ENCODE measurements at places on chromosomes 11 and 22.

GRCh38 chr11:104905271-104905670 lies 7.0 kb upstream of the CASP12 start:
- no peak for DNase-seq

- DNase-seq: peak; percentile 81
These were observed 11.3 kb upstream of the MOGAT2 start for GRCh38 chr11:75706260-75706729.

- DNase-seq: no peak
These were observed 18.5 kb downstream of the BLID start for GRCh38 chr11:122097419-122098001.

DNA sequence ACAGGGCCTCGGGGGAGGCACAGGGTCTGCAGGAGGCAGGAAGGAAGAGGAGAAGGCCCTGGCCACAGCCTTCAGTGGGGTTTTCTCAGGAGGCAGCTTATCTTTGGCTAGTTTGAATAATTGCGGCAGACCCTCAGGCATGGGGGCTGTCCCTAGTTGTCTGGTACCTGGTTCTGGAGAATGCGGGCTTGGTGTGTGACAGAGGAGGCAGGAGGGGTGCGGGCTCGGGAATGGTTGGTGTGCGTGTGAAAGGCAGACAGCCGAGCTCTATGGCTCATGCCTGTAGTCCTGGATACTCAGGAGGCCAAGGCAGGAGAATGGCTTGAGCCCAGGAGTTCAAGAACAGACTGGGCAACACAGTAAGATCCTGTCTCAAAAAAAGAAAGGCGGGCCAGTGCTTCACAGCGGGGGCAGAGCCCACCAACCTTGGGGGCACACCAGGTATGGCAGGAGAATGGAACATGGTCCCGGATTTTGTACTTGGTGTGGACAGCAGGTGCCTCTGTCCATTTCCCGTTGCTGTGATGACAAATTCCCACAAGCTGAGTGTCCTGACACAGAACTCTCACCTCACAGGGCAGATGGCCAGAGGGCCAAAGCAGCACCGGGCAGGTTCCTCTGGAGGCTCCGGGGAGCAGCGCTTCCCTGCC lies 640.6 kb downstream of the TBC1D22A start:
- DNase-seq: peak; percentile 21

DNA sequence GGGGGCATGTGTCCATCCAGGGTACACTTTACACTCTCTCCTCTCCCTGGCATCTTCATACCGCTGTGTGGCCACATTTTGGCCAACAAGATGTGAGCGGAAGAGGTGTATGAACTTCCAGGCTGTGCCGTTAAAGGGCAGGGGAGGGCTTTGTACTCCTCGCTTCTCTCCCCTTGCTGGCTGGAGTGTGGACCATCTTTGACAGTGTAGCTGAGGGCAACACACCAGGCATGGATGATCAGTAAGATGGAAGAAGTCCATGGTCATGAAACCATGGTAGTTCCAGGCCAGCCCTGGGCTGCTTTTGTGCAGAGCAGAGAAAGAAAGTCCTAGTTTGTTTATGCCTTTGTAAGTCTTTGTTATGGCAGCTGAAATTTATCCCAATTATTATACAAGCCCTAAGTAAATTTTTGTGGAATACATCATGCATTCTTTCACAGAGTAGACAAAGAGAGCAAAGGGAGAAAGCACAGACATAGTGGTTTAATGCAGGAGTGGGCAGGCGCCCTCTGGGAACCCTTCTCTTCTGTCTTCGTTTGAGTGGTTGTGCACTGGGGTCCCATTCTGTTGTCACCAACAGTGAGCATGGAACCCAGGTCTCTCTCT lies 70.4 kb downstream of the FBXO7 start:
- no peak for DNase-seq

DNA sequence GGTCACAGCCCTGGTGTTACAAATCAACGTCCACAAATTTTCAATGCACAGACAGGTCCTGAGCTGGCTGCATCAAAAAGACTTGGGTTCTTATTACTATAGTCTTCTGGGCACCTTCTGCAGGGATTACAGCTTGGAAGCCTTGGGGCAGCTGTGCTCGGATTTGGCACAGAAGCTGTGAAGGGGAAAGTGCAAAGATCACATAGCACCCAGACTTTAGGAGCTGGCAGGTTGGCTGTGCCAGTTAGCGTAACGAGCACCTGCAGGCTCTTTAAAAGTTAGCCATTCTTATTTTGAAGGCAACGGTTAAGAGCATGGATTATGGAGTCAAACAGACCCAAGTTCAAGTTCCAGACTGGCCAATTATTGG lies 100.4 kb downstream of the ARL14EP start:
- DNase-seq: no peak

DNA sequence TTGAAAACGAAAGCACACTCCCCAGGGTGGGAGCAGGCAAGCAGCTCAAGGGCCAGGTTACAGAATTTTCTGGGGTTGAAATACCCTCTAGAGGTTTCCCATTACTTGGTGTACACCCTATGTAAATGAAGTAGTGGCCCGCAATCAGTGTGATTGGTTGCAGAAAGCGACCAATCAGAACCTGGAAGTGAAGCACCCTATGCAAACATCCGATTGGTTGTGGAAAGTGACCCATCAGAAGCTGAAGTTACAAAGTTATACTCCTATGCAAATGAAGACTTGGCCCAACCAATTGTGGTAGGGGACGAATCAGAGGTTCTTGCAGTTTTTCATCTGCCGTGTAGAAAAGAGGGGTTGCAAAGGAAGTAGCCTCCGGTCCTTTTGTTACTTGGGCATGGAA lies 19.2 kb downstream of the PRR5 start:
- DNase-seq: no peak

- DNase-seq: peak; percentile 65
These were observed 28.2 kb downstream of the DBX1 start for GRCh38 chr11:20131788-20132666.

DNA sequence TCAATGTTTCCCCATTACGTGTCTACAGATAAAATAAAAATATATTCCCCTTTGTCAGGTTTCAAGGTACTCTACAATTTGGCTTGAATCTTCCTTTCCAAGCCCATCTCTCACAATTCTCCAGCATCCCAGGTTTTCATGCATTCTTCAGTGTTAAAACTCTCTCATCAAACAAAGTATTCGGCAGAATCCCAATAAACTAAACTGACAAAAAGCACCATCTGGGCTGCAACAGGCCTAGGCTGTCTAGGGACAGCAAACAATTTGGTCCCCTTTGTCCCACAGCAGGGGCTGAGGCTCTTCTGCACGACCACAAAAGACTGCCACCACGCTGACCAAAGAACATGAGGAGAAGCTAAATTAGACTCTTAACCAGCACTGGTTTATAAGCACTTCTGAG lies 159.4 kb downstream of the CADM1 start:
- no peak for DNase-seq

GRCh38 chr11:27882066-27882697 lies 181.9 kb upstream of the BDNF start:
- DNase-seq: no peak

DNA sequence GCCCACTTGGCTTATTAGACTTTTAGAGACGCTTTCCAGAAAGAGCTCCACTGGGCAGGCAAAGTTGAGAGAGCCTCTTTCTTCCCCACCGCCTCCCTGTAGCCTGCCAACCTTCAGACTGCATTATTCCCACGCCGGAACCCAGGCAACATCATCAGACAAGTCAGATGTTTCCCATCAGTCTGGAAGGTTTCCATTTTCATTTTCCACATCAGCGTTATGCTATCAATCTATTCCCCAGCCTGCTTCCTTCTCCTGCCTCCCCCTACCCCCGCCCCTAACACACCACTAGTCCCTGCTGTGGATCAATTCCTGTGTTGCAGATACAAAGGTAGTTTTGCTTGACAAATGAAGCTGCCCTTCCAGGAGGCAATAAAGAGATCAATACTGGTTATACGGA lies 184.8 kb downstream of the DSCAML1 start:
- DNase-seq: no peak

DNA sequence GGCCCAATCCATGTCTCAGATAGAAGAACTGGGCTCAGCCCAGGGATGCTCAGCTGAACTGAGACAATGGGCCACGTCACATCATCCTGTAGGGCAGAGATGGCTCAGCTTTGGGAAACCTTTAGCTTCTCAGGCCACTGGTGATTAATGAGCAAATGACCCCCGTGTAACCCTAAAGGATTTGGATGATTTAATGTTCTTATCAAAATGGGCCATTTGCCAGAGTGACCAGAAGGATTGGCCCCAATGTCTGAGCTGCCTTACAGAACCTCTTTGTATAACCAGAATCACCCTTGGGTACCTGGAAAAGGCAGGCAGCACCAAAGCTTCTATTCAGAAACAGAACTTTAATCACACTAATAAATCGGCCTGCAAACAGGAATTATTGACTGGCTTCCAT lies 73.7 kb downstream of the ABTB2 start:
- no peak for DNase-seq

DNA sequence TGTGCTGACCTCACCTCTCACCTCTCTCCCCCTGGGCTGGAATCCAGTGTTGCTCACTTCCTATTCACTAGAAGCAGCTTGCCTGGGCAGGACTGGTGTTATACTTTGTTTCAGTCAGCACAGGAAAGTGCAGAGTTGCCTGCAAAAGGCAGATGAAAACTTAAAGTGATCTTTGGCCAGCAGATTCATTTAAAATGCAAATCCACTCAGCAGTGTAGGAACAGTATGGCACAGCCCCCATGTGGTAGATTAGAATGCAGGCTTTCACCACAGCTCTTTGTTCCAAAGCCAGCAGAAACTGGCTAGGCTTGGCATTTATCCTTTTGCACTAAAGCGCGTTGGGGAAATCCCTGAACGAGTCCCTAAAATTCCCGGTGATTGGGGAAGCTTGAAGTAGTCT lies 301.2 kb downstream of the OR4C45 start:
- DNase-seq: no peak

DNA sequence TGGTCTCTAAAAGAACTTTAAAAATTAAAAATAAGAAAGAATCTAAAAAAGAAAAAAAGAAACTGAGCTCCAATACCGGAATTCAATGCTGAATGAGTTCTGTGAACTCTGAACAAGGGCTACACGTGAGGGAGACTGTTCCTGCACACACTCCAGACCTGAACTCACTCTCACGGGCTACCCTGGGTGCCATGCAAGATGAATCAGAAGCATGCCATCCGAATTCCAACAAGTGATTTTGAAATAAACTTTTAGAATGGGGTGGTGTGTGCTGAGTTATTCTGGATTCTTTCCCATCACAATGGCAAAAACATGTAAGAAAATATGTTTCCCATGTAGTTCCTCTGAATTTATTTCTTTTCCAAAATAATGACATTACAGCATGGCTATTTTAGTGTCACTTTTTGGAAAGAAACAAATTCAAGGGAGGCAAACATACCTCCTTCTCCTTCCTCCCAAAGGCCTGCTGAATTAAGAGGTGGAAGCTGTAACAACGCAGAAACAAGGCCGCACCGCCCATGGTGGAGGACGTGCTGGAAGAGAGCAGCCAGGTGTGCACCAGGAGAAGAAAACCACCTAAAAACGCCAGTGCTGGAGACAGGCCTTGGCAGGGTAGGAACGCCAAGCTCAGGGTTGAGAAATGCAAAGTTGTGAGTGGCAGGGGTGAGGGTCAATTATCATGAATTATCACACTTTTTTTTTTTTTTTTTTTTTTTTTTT lies 63.2 kb upstream of the ARFGAP3 start:
- DNase-seq: no peak

GRCh38 chr11:80390505-80390904 lies 949.7 kb upstream of the TENM4 start:
- no peak for DNase-seq

DNA sequence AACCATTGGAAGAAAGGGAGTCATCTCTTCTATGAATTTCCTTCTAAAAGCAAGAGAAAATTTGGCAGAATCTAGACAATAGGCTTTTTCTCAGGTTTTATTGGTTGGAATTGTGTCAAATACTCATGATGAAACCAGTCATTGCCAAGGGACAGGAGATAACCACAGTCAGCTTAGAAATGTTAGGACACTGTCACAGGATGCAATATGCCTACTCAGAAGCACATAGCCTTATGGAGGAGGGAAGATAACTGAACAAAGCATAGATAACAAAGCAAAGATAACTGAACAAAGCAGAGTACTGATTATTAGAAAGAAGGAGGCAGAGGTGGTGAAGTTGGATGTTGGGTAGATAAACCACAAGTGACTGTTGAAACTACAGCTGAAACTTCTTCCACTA lies 303.5 kb upstream of the PDGFD start:
- no peak for DNase-seq

- DNase-seq: no peak
These were observed 457.3 kb downstream of the TBC1D22A start for GRCh38 chr22:47219789-47220188.

GRCh38 chr11:64247729-64248531 lies 1.2 kb upstream of the PPP1R14B start:
- DNase-seq: no peak

GRCh38 chr22:19360300-19360792 lies 68.8 kb upstream of the CLTCL1 start:
- no peak for DNase-seq

- DNase-seq: no peak
These were observed 958.7 kb upstream of the FAT3 start for GRCh38 chr11:91265946-91266345.

DNA sequence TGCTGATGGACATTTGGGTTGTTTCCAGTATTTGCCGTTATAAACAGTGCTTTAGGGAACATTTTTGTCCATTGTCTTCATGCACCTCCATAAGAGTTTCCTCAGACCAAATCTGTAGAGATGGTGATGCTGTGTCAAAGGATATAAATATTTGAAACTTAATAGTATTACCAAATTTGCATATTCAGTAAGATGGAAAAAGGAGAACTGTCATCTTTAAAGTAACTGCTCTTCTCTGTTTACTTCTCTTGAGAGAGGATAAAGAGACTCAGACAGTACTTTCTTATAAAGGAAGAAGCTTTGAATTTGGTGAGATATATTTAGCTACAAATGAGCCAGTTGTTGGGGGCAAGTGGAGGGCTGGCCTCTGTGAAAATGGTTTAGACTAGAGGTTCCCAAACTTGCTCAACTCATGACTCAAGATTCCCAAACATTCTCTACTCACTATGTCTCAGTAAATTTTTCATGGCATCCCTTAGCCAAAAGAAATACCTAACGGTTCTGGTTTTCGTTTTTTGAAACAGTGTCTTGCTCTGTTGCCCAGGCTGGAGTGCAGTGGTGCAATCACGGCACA lies 26.2 kb downstream of the SHISA8 start:
- DNase-seq: no peak

DNA sequence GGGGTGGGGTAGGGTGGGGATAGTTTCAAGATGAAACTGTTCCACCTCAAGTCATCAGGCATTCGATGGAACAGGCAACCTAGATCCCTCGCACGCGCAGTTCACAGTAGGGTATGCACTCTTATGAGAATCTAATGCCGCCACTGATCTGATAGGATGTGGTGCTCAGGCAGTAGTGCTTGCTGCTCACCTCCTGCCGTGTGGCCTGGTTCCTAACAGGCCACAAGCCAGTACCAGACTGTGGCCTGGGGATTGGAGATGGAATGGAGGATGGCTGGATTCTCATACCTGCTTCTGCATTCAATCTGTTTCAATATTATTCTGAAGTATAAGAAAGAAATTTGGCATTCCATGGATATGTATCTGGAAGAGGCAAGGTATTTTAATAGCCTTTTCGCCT lies 73.1 kb downstream of the RBFOX2 start:
- no peak for DNase-seq

GRCh38 chr22:35409783-35410662 lies 10.1 kb downstream of the MCM5 start:
- DNase-seq: no peak

- no peak for DNase-seq
These were observed 1025.8 kb downstream of the FAM181B start for GRCh38 chr11:81707881-81708280.

All from Peyer's patch (tissue), 4 donors.